ENCODE measurements at places on chromosomes 4 and X.

DNA sequence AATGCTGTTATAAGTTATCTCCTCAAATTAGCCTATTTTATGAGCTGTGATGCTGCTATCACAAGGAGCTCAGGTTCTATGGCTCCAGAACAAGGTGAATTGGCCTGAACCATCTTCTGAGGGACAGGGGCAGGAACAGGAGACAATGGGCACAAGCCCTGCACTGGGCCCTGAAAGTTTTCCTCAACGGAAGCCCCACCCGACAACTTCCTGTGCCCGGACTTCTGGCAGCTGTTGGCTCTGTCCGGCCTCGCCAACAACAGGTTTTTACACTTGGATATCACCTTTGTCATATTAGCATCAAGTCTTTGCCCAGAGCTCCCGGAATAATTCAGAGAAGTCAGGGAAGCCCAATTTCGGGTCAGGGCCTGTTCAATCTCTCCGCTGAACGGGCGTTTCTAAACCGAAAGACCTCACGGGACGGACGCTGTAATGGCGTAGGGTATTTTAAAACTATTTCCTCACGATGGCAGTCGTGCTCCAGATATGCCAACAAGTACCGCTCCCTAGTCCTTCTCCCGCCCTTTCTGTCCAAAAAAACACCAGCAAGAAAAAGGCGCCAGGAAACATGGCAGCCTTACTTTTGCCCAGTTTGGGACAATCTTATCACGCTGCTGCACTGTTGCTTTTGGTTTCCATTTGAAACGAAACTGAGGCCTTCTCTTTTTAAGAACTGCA, 201.0 kb upstream of the STK26 start:
- no peak for DNase-seq

GRCh38 chr4:157423526-157424020, 203.0 kb downstream of the GRIA2 start:
- no peak for DNase-seq

- DNase-seq, result no peak
Measured at GRCh38 chr4:37068580-37068979, 176.0 kb upstream of the NWD2 start.

DNA sequence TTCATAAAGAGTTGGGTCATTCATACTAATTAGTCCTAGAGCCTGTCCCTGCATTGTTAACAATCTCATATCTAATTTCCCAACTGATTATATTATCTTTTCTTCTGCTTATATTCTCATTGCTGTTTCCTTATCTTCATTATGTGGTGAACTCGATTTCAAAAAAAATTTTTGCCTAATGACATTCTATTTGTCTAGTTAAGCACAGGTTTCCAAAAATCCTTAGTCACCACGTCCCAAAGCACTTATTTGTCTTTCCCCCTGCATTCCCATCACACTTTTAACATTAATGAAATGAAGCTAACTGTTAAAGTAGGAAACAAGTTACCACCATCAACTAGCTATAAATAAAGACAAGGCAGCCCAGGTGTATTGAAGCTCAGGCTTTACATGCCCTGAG, 131.1 kb downstream of the IQCM start:
- no peak for DNase-seq

GRCh38 chr4:103719105-103719829, 518 bp downstream of the TACR3 start:
- DNase-seq, result no peak

- no peak for DNase-seq
Measured at GRCh38 chr4:152929888-152930287, 6.2 kb upstream of the FHDC1 start.

GRCh38 chr4:152556283-152556682, 20.4 kb upstream of the FBXW7 start:
- DNase-seq, result no peak

GRCh38 chr4:169582706-169583105, 29.7 kb downstream of the NEK1 start:
- DNase-seq, result no peak

DNA sequence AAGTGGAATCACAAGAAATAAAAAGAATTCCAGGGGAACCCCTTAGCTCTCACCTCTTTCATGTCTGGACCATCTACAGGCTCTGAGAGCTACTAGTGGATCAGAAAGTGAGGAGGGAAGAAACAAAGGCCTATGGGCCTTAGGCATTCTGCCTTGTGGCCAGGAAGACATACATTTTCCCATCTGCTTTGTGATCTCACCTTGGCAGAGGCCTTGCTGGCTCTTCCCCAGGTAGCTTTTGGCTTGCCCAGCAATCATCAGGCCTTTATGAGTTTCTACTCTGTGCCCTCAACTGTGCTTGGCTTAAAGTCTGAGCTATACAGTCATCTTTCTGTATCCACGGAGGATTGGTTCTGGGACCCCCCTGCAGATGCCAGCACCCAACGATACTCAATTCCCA, 28.3 kb upstream of the CD99L2 start:
- no peak for DNase-seq

GRCh38 chr4:183449193-183449882, 4.9 kb downstream of the CDKN2AIP start:
- DNase-seq, result no peak

DNA sequence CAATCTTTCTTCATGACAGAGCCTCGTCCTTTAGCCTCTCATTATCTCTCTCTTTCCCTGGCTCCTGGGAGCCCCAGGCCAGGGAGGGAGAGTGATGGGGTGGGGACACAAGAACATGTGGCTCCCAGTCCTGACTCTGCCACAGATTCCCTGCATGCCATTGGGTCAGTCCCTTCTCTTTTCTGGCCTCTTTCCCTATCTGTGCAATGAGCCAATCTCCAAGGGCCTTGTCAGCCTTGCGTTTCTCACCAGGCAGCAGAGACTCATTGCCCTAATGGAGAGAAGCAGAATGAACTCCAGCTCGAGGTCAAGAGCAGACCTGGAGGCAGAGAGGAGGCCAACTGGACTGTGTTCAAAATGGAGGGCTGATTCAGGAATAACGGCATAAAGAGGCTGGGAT, 38.4 kb upstream of the PJA1 start:
- no peak for DNase-seq

DNA sequence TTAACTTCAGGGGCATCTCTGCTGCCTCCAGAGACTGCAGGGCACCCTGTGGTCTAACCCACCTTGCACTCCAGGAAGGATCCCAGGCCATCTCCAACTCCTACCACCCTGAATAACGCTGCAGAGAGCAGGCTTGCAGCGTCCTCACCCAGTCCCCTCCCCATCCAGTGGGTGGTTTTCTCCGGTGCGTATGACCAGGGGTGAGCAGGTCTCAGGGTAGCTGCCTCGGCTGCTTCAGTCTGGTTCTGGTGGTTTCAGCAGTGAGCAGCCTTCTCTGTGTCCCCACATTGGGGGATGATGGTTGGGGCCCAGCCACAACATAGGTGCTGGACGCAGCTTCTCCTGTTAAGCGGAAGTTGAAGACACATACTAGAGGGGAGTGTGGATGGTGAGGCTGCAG, 38.6 kb upstream of the SORCS2 start:
- no peak for DNase-seq

GRCh38 chr4:104756837-104757236, 262.1 kb upstream of the CXXC4 start:
- DNase-seq, result no peak

DNA sequence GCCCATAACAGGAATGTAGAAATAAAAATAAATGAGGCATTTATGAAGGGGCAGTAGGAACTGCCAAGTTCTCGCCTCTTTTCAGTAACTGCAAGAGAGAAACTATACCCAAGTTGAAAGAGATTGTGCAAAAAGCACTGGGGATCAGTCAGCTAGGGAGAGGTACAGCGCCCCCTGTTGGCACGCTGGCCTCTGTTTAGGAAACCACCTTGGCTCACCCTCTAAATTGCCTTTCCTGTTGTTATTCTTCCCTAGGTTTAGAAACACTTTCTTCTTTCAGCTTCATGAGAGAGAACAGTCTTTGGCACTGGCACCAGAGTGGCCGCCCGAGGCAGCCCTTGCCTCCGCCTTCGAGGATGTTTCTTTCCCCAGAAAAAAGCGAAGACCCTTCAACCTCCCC, 348.5 kb downstream of the MID1IP1 start:
- no peak for DNase-seq

DNA sequence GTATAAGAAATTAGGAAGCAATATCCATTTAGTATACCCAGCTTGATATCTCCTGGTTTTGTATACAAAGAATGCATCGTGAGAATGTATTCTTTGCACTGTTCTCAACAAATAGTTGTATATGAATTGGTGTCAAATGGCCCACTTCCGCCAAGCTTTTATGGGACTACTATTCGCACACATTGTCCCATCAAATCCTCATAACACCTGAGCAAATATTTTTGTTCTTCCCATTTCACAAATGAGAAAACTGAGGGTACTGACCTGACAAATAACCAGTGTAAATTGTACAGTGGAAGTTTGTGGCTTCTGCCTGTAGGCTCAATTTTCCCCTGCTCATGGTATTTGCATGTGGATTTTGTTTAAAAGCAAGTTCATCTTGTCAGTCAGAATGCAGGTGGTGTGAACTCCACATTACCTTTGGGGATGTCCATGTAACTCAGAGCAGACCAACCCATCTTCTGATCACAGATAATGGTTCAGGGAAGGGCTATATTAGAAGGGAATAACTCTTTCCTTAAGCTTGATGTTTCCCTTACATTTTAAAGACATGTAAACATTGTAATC, 51.5 kb upstream of the FAM241A start:
- DNase-seq, result no peak

- DNase-seq, result no peak
Measured at GRCh38 chr4:30920043-30920442, 199.9 kb downstream of the PCDH7 start.

DNA sequence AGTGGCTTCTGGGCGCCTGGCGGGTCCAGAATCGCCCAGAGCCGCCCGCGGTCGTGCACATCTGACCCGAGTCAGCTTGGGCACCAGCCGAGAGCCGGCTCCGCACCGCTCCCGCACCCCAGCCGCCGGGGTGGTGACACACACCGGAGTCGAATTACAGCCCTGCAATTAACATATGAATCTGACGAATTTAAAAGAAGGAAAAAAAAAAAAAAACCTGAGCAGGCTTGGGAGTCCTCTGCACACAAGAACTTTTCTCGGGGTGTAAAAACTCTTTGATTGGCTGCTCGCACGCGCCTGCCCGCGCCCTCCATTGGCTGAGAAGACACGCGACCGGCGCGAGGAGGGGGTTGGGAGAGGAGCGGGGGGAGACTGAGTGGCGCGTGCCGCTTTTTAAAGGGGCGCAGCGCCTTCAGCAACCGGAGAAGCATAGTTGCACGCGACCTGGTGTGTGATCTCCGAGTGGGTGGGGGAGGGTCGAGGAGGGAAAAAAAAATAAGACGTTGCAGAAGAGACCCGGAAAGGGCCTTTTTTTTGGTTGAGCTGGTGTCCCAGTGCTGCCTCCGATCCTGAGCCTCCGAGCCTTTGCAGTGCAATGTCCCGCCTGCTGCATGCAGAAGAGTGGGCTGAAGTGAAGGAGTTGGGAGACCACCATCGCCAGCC, at the start of gene ATOH1:
TSS of gene ATOH1 (plus strand) at position 422 of the 663 bp plus-strand sequence. CDS start at position 596, 174 bp downstream.
- DNase-seq, result no peak

DNA sequence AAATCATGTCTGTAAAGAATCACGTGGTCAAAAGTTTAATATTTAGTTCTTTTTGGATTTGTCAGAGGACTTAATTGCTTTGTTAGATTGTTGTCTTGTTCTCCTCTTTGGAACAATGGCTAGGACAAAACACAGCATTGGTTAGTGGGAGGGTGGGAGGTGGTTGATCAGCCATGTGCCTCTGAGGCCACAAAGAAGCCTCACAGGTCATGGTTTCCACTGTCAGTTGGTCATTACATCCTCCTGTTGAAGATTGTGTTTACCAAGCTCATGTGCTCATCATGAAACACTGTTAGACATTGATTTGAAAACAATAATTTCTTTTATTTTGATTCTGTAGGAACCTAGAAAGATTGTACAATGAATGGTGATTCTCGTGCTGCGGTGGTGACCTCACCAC, 31.9 kb downstream of the ADD1 start:
- DNase-seq, result no peak

DNA sequence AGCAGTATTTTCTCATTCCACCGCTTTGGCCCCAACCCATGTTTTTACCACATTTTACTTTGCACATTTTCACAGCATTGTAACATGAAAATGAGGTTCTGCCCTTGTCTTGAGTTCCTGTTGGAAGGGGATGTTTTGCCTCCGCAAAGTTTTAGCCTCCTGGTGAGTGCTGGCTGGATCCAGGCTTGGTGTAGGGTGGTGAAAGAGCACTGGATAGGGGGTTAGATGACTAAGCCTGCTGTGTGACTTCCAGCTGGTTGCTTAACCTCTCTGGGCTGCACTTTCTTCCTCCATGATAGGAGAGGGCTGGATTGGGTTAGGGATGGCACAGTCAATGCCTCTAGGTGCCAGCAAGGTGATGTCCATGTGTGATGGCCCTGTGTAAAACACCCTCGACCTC, 28.9 kb downstream of the CYTL1 start:
- no peak for DNase-seq

- DNase-seq, result no peak
Measured at GRCh38 chr4:8085491-8086117, 73.0 kb downstream of the ABLIM2 start.

All from RCC 7860 (cell line).